ENCODE measurements at places on chromosomes 3 and 15.

DNA sequence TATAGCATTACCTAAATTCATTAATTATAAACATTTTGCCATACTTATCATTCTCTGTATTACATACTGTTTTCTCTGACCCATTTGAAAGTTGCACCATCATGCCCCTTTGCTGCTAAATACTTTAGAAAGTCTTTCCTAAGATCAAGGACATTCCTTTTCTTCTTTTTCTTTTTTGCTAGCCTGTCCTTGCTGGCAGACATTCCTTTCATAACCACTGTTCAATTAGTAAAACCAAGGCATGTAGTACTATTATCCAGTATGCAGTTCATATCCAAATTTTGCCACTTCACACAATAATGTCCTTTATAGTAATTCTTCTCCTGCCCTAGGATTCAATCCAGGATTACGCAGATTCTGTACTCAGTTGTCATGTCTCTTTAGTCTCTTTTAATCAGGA, 321.0 kb upstream of the C2CD4B start:
- DNase-seq = no peak

- no peak for DNase-seq
These were observed 98.4 kb downstream of the NAALADL2 start for GRCh38 chr3:174957551-174958001.

GRCh38 chr3:115835946-115836345, 212.6 kb downstream of the GAP43 start:
- no peak for DNase-seq

DNA sequence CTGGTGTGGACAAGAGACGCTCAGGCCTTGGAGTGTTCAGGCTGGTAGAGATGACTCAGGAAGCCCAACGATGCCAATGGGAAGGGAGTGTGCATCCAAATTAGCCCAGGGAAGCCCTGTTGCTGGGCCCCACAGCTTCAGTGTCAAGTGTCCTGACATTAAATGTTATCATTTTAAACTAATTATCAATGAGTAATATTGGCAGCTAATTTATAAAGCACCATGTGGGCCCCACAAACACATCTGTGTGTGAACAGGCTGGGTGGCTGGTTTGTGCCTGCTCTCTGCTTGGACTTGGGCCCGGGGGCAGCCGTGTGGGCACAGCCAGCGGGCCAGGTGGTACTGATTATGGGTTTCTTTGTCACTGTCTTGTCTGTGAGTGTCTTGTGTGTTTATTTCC, 15.0 kb downstream of the FBLN2 start:
- no peak for DNase-seq

- no peak for DNase-seq
These were observed 83.4 kb downstream of the CD200R1L start for GRCh38 chr3:112763258-112763657.

DNA sequence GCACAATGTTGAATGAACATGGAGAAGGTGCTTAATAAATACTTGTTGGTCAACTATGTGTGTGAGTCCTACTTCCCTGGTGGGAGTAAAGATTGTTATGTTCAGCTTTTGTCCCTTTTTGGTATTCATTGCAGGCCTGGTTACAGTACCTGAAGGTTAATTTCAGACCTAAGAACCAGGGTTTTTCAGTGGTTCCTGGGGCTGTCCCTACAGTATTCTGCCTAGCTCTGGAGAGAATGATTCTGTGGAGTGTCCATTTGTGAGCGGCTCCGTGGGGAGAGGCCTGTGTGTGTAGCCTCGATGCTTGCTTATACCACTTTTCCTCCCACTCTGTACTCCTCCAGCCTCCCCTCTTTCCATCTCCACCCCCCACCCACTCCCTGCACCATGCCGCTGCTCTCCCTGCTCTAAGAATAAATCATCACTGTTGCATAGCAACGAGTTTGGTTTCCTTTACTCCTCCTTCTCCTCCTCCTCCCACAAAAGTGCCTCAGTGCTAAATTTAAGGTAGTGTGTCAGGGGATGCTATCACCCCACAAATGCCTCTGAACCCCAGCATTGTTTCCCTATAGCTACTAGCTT, 150.6 kb upstream of the ROPN1 start:
- no peak for DNase-seq

DNA sequence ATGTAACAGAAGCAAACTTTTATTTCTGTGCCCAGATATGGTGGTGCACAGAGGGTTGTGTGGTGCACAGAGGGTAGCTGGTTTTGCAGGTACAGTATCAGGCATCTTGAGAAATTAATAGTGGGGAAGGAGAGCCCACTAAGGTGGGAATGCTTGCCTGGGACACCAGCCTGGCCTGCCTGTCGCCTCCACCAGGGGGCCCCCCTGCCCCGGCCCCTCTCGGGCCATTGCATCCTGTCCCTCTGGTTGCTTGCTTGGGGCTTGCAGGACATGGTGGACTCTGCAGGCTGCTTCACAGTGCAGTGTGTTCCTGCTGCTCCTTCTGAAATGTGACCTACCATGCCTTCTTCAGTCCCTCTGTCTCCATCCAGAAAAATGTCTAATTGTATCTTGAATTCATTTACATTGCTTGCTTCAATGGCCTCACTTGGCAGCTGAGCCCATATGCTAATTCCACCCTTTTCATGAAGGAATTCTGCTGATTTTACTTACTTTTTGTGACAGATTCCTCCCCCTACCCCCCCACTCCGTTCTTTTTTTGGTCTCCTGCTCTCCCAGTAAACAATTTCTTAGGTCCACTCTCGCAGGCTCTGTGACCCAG, 73.6 kb downstream of the EEFSEC start:
- DNase-seq = peak; percentile 51

DNA sequence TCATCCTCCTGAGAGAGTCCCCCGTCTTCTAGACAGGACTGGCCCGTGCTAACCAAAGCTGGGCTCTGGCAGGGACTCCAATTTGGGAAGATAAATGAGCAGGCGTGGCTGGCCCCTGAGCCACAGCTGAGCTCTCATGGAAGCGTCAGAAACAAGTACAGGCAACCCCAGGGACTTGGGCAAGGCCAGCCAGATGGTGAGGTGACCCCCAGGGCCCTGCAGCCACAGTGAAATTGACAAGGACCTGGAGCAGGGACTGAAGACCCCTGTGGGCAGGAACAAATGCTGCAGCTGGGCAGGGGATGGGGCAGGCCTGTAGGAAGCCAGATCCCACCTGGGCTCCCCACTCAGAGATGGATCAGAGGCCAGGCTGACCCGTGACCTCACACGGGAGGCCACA, 32.8 kb upstream of the CGNL1 start:
- no peak for DNase-seq

GRCh38 chr3:108150200-108150599, 59.4 kb upstream of the CD47 start:
- no peak for DNase-seq

DNA sequence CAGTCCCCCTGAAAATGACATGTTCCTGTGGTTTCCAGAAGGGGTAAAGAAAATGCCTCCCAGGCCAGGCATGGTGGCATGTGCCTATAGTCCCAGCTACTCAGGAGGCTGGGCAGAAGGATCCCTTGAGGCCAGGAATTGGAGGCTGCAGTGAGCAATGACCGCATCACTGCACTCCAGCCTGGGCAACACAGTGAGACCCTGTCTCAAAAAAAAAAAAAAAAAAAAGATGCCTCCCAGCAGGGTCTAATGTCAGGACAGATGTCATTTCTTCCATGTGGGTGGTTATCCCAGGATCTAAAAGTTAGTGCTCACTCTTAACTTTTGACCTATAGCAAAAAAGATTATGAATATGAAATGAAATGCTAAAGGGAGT, 13.4 kb downstream of the LCMT2 start:
- DNase-seq = no peak

DNA sequence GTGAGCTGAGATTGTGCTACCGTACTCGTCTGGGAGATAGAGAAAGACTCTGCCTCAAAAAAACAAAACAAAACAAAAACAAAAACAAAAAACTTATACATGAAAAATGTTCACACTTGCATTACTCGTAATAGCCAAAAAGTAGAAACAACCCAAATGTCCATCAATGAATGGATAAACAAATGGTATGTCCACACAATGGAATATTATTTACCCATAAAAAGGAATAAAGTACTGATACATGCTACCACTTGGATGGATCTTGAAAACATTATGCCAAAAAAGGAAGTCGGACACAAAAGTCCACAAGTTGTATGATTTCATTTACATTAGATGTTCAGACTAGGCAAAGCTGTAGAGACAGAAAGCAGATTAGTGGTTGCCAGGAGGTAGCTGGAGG, 26.7 kb downstream of the PCYT1A start:
- no peak for DNase-seq

GRCh38 chr3:74267588-74268184, 346.8 kb downstream of the CNTN3 start:
- peak; percentile 1 for DNase-seq

- no peak for DNase-seq
These were observed 65.3 kb upstream of the CHMP2B start for GRCh38 chr3:87161851-87162250.

DNA sequence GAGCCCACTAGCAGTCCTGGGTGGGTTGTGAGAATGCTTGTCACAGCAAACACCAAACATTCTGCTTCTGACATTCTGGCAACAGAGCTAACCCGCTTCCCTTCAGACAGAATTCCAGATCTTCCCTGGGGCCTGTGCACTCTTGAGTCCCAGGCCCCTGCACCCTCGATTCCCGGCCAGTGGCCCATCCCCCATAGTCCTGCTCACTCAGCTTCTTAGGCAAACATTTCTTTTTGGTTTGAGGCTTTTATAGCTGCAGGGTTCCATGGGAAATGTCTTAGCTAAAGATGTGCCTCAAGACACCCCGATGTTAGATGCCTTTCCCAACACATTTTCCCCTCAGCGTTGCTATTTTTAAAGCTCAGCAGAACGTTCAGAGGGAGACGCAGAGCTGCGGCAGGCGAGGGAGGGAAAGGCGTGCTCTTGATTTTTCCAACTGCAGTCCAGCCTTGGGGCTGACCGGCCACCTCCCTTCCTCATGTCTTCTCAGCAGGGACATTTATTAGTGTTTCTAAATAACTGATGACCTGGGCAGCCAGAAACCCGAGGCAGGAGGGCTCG, 35.2 kb downstream of the ABTB1 start:
- DNase-seq = no peak

- no peak for DNase-seq
These were observed 157.9 kb downstream of the RAP2B start for GRCh38 chr3:153319705-153320554.

GRCh38 chr3:13141991-13142412, 68.8 kb upstream of the IQSEC1 start:
- DNase-seq = no peak

DNA sequence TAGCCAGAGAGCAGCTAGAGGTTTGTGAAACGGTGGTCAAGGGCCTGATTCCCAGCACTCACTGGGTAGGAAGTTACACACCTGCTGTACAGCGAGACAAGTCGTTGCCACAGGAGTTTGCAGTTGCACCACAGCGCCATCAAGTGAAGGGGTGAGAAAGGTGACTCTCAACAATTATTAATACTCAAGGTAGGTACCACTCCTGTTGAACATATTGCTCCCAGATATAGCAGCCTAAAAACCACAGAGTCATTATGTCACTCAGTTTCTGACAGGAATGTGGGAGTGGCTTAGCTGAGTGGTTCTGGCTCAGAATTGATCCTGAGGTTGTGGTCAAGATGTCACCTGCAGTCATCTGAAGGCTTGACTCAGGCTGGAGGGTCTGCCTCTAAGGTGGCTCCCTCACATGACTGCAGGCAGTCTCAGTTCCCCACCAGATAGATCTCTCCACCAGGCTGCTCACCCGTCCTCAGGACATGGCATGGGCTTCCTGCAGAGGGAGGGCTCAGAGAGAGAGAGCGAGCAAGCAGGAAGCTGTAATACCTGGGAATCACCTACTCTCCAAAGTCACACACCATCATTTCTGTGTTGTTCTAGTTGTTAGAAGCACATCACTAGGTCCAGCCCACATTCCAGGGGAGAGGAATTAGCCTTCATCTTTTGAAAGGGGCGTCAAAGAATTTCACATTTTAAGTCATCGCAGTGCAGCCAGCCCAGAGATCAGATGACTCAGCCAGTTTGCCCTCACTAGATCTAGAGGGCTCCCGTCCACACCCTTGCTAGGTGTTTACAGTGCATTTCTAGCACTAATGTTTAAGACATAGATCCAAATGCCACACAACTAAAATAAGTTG, 17.0 kb upstream of the ANO10 start:
- no peak for DNase-seq

DNA sequence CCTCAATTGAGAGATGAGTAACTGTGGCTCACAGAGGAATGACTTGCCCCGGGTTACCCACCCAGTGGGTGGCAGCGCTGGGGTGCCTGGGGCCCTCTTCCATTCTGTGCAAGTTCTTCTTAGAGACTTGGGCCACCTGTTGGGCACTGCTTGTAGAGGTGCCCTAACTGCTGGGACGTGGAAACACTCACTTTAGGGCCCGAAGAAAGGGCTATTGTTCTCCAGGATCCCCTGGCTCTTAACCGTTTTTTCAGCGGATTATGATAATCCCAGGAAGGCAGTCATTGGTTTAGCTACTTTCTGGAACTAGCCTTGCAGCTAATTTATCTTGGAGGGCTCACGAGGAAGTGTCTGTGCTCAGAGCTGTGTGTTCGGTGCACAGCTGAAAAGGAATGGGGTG, 66.0 kb upstream of the GCNT3 start:
- DNase-seq = no peak

- DNase-seq = no peak
These were observed 344.6 kb downstream of the GBE1 start for GRCh38 chr3:81416812-81417211.

GRCh38 chr3:140545197-140545596, 132.7 kb upstream of the TRIM42 start:
- no peak for DNase-seq

DNA sequence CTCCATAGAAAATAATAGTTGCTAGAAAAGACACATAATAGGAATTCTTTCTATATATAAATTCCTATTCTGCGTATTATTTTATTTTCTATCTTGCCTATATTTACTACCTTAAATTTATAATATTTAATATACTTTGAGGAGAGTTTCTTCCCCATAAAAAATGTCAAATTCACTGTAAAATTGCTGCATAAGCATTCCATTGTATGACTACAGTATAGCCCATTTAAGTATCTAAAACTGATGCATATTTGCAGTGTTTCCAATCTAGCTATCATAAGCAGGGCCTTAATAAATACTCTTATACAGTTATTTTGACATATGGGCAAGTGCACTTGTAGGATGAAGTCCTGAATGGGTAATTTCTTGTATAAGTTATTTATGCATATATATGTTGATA, 1088.6 kb upstream of the EPHA6 start:
- DNase-seq = no peak

- DNase-seq = no peak
These were observed 775.1 kb upstream of the CFAP20DC start for GRCh38 chr3:59824876-59825275.

- DNase-seq = no peak
These were observed 8.4 kb downstream of the STT3B start for GRCh38 chr3:31541089-31541488.

GRCh38 chr3:131549340-131549739, 46.6 kb upstream of the MRPL3 start:
- DNase-seq = peak; percentile 29

- DNase-seq = no peak
These were observed 244.2 kb downstream of the WNT5A start for GRCh38 chr3:55242921-55243320.

DNA sequence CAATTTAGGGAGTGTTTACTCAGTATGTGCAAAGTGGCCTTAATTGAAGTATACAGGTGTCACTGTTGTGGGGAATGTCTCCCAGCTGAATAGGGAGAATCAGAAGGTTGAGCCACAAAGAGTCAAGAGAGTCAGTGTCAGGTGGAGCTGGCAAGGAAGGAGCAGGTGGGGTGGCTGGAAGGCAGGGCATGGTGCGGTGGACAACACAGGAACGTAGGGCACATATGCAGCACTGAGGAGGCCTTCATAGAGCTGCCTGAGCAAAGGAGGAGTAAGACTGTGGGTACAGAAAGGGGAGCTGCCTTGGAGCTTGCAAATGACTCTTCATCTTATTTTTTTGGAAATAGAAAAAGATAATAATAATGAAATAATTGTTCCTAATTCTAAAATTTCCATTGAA, 20.0 kb downstream of the ARHGEF3 start:
- DNase-seq = no peak
